ENCODE measurements at places on chromosomes 3 and 15. TPM values are rescaled to one million over a fixed set of nuclear protein-coding genes. Genes with fewer than 3 reads are reported as not detected.

- peak; percentile 35 for DNase-seq
These were observed 675 bp downstream of the RBM15B start for GRCh38 chr3:51391566-51392354.

Gene RARB
- polyA plus RNA-seq, result not detected

GRCh38 chr3:183532620-183533411 is 22.7 kb downstream of the KLHL6 start:
- no peak for DNase-seq

Gene WDR5B
- polyA plus RNA-seq, result 1.8 TPM

DNA sequence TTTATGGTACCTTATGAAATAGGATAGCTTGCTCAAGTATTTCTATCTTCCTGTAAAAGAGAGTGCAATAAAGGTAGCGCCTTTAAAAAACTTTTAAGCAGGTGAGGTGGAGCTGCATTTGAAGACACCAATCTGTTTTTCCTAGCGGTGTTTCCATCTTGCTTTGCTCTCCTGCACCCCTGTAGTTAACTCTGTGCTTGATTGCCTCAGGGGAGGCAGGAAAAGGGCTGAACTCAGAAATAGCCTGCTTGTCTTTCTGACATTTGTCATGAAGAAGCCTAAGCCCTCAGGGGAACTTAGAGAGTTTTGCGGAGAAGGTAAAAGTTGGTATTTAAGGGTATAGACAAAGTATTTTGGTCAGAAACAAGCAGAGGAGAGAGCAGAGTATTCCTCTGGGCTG is 63.0 kb upstream of the TPRG1 start:
- DNase-seq, result no peak

DNA sequence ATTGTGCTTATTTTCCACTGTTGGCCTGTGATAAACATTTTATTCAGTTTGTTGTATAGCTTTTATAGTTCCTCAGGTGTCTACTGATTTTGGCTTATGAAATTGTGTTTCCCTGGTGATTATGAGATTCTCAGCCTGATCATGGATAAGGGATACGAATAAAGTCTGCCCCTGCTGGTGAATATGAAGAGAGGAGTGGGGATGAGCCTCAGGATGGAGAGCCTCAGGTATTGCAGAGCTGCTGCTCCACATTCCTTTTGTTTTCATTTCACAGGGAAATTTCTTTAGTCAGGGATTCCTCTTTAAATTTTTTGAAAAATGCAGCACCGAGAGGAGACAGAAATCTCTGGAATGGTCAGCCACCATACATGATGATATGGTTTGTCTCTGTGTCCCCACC is 14.7 kb upstream of the RAB6B start:
- no peak for DNase-seq
